Stimulated activated CD4-positive, alpha-beta T cell treated with anti-CD3 and anti-CD28 coated beads, Interleukin-1b, Interleukin-23, amount 100 ng/mL, for 1 hour (primary cell): ENCODE measurements at places on chromosomes 3 and 15.

- no peak for DNase-seq
Measured at GRCh38 chr3:115077501-115078250, 69.4 kb downstream of the ZBTB20 start.

DNA sequence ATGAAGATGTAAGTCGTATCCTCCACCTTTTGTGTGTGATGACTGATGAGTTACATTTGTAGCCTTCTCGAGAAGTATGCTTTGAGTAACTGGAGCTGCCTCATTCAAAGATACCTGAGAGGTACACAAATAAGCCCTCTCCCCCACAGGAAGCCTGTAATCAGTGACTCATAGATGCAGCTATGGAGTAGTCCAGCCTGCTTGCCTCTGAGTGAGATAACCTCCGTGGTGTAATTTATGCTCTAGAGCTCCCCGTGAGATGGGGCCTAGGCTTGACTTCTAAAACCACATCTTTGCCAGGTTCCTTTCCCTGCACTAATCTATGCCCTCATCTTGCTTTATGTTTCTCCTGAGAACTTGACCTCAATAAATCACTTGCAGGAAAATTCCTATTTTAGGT, 291.7 kb downstream of the SUCLG2 start:
- no peak for DNase-seq

DNA sequence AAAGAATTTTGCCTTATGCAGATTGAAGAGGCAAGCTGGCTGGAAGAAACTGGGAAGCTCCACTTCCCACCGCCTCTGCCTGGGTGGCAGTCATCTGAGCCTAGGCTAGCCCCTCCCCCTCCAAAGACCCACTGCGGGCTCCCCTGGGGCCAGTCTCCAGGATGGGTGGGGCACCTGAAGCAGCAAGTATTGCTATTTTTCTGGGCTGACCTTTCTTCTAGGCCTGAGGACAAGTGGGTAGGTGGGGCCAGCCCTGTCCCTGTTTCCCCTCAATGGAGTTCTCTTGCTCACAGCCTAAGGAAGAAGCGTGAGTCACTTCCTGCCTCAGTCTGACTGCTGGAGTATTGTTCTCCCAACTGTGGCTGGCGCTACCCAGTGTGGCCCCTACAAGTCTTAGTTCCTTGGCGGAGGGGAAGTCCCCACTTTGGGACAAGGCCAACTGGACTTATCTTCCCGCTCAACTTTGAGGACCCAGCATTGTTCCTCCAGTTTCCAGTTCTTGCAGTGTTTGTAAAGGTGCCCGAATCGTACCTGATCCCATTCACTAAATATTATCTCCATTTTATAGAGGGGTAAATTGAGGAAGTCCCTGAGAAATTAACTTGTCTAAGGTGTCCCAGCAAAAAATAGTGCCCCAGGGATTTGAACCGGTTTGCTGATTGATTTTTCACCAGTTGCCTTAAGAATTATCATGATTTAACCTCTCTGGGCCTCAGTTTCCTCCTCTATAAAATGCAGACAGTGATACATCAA, 1.4 kb downstream of the FURIN start:
- DNase-seq: no peak

DNA sequence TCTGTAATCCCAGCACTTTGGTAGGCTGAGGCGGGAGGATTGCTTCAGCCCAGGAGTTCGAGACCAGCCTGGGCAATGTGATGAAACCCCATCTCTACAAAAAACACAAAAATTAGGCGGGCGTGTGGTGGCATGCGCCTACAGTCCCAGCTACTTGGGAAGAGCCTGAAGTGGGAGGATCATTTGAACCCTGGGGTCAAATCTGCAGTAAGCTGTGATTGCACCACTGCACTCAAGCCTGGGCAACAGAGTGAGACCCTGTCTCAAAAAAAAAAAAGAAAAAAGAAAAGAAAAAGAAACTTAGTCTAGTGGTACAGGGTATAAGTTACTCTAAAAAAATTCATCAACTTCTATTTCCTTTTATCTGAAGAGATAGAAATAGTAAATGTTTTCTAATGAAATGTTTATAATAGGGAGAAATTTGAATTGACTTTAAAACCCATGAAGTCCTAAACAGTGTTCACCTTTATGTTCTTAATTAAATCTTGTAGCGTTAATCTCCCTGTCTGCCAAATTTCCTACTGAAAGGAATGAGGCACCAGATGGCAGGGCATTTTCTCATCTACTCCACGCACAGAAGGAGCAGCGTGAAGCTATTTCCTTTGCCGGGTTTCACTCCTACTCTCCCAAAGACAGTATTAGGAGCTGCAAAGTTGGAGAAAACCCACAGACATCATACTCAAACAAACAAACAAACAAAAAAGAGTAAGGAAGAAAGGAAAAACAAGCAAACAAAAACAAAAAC, 1.9 kb downstream of the PCLAF start:
- no peak for DNase-seq

DNA sequence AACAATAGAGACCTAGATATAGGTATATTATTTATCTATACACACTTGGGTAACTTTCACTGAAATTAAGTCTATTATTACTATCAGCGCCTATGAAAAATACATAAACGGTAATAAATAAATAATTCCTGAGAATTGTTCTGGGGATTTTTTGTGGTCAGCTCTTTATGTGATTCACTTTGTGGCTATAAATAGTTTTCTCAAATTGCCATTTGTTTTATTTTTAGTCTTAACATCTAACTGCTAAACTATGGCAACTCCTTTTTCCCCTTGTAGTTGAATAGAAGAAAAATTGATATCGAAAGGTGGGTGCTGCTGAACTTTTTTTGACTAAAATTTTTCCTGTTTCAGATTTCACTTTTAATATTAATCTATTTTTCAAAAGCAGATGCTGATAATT, 189.0 kb downstream of the VGLL3 start:
- no peak for DNase-seq

DNA sequence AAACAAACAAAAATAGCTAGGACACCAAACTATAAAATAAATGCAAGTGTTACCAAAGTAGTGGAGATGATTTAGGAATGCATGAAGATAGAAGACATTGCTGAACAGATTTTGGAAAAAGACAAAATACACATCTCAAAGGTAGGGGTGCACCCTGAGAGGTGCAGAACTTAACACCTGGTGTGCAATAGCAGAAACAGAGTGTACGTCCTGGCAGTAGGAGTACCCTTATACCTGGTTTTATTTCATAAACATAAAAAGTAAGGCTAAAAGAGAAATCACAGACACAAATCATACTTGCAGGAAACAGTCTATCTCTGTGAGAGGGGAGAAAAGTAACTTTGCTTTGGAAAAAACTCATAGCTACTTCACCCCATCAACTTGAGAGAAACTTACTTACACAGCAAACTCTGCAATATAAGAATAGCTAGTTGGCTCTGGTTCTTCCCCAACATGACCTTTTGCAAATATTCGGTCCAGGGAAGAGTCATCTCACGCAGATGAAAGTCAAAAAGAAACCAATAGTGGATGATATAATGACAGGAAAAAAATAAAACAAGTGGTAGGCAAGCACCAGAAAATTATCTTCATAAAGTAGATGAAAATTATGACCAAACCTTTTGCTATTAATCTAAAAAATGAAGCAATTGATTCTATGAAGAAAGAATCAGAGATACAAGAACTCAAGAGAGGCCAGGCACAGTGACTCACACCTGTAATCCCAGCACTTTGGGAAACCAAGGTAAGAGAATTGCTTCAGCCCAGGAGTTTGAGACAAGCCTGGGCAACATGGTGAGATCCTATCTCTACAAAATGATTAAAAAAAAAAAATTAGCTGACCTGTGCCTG, 108.9 kb upstream of the BNIP2 start:
- no peak for DNase-seq

DNA sequence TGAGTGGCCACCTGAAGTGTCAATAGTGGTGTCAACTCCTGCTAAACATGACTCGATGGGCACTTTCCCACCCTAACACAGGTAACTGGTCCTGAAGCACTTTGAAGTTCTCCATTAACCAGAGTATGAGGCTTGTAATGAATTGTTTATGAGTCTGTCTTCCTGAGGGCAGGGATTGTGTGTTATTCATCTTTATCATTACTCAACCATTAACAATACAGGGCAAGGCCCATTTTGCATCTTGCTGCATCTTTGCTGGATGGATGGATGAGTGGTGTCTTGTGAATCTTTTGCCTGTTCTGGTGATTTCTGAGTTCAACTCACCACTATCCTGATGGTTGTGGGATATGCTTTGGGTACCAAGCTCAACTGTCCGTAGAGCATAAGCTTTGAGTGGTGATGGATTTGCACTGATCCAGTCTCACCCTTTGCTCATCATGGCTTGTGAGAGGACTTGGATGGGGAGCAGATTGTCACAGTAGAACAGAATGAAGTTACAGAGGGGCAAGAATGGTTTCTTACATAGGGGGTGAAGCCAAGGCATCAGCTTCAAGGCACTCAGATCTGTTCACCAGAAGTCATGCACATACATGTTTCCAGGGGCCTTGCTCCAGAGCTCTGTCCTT, 22.3 kb upstream of the EPB42 start:
- no peak for DNase-seq

DNA sequence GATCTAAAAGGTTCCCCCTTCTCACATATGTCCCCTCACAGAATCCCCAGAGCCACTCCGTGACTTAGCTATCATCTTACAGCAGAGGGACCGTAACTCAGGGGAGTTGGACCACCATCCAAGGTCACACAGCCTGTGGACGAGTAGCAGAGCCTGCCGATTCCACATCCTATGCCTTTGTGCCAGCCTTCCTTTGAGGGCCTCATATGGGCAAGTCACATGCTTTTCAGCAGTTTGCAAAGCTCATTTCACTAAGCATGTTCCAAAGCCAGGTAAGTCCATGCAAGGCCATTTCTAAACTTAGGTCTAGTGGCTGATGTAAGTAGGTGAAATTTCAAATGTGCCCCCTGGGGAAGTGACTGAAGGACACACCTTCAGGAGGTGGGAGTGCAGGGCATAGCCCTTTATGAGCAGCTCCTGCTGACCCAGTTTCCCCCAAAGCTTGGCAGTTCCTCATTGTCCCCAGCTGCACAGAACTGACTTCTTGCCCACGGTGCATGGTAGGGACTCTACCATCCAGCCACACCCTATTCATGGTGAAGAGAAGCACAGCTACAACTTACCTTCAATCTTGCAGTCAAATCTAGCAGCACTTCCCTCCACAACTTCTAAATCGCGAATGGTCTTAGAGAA, 33.3 kb upstream of the HACD2 start:
- DNase-seq: no peak

- no peak for DNase-seq
Measured at GRCh38 chr15:50873935-50874361, 34.5 kb upstream of the AP4E1 start.

GRCh38 chr15:69410248-69410874, 3.8 kb upstream of the KIF23 start:
- no peak for DNase-seq

DNA sequence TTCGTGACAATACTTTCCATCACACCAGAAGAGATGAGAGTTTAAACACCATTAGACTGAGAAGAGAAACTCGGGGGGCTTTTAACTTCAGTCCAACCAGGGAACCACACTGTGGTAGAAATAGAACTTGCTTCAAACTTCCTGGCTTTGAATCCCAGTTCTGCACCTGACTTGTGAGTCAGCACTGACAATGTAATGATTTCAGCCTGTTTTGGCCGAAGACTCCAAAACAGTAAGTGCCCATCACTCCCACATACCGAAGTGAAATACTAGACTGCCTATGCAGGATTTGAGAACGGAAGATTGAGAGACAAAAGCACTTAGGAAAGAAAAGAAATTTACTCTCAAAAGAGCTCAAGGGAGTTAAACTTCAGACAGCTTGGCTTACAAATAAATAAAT, 27.0 kb downstream of the C2CD4B start:
- DNase-seq: no peak

DNA sequence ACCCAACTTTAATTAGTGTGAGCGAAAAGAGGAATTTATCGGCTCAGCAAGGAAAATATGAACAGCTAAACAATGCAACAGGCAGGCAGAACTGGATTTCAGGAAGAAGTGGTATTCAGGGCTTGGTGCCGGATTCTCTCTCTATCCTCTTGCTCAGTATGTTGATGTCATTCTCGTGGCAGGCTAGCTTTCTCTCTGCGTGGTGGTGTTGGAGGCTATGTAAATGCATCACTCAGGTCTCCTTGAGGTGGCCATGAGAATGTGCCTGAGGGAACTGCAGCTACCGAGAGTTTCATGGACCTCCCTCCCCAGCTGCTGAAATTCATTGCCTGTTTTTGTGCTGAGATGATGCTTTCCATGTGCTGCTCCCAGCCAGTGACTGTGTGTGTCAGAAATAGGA, 18.3 kb upstream of the SYN2 start:
- no peak for DNase-seq

DNA sequence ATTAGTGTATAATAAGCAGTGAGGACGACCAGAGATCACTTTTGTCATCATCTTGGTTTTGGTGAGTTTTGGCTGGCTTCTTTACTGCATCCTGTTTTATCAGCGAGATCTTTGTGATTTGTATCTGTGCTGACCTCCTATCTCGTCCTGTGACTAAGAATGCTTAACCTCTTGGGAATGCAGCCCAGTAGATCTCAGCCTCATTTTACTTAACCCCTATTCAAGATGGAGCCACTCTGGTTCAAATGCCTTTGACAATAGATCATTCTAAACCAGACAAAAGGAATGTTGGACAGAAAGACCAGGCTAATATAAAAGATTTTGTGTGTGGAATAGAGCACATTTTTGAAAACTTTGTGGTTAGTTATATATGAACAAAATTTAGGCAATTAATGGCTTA, 618.5 kb upstream of the BCHE start:
- DNase-seq: no peak

GRCh38 chr3:10628891-10629670, 123.7 kb upstream of the ATP2B2 start:
- DNase-seq: no peak

DNA sequence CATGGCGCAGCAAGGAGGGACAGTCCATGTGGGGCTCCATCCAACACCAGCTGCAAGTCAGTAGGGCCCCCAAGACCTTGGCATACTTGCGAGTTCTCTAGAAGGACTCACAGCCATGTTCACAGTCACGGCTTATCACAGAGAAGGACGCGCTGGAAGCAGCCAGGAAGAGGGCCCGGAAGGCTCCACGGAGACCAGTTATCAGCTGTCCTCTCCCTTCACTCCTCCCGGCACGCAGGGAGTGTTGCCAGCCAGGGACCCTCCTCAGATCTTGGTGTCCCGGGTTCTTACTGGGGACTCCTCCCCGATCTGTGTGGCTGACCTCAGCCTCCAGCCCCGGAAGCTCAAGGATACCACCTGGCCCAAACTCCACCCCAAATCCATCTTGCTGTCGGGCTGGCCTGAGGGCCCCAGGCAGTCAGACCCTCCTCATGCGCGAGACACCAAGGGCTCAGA, 68.0 kb downstream of the SLTM start:
- no peak for DNase-seq

DNA sequence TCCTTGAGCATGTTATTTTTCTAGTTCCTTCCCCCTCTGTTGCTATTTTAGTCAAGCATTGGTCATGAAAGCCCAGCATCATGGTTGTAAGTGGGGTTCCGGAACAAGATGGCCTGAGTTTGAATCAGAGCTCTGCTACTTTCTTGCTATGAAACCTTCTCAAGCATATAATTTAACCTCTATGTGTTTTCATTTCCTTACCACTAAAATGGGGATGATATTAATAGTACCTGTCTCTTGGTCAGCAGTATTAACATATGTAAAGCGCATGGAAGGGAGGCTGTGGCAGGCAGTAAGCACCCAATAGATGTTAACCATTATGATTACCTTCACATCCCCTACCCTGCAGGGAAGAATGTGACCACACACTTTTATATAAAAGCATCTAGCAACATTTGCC, 14.3 kb upstream of the SPRED1 start:
- DNase-seq: no peak
